ENCODE measurements at places on chromosomes 2 and 18. TPM values are rescaled to one million over a fixed set of nuclear protein-coding genes. Genes with fewer than 3 reads are reported as not detected.

STAT4 gene
- not detected for total RNA-seq

RAB3GAP1 gene
- 35.3 TPM for total RNA-seq

CACNB4 gene
- total RNA-seq, result not detected

LYG1 gene
- total RNA-seq, result not detected

ANKRD29 gene
- 1.5 TPM for total RNA-seq

MALL gene
- total RNA-seq, result 171 TPM

UBE2E3 gene
- total RNA-seq, result 82.5 TPM

KCNIP3 gene
- 0.15 TPM for total RNA-seq

SCN7A gene
- total RNA-seq, result not detected

FKBP1B gene
- total RNA-seq, result 21.6 TPM

RBM44 gene
- total RNA-seq, result 0.20 TPM

RESP18 gene
- total RNA-seq, result not detected

C1D gene
- 23.1 TPM for total RNA-seq

GNLY gene
- total RNA-seq, result not detected

RNF152 gene
- 5.9 TPM for total RNA-seq

CPLX4 gene
- not detected for total RNA-seq

IRS1 gene
- 0.05 TPM for total RNA-seq

NABP1 gene
- total RNA-seq, result 22.9 TPM

TBC1D8 gene
- 32.7 TPM for total RNA-seq

PLCL1 gene
- 2.0 TPM for total RNA-seq

LRRTM1 gene
- total RNA-seq, result not detected

All from mammary microvascular endothelial cell (primary cell).